ENCODE measurements at places on chromosomes 13 and 19. TPM values are rescaled to one million over a fixed set of nuclear protein-coding genes. Genes with fewer than 3 reads are reported as not detected.

The NFIX gene
- 22.4 TPM for total RNA-seq

The ZNF837 gene
- total RNA-seq: 1.2 TPM

The DZIP1 gene
- 33.8 TPM for total RNA-seq

The SHANK1 gene
- 7.6 TPM for total RNA-seq

The SLC5A5 gene
- not detected for total RNA-seq

The ZNF790 gene
- 9.2 TPM for total RNA-seq

The TTC9B gene
- not detected for total RNA-seq

The PCDH17 gene
- 9.4 TPM for total RNA-seq

The OR7C1 gene
- not detected for total RNA-seq

The NANOS3 gene
- total RNA-seq: not detected

The SPRYD7 gene
- 5.1 TPM for total RNA-seq

The COLGALT1 gene
- 131 TPM for total RNA-seq

The ZNF568 gene
- 10.4 TPM for total RNA-seq

The KCNJ14 gene
- total RNA-seq: 0.38 TPM

The FOSB gene
- total RNA-seq: 4.6 TPM

The AMER2 gene
- total RNA-seq: not detected

The FTL gene
- total RNA-seq: 5,527 TPM

The ELANE gene
- not detected for total RNA-seq

The TSSK6 gene
- total RNA-seq: 0.96 TPM

The C19orf67 gene
- not detected for total RNA-seq

The WDR87 gene
- not detected for total RNA-seq

The ZNF562 gene
- 31.6 TPM for total RNA-seq

The ZNF525 gene
- total RNA-seq: 6.9 TPM

The S1PR5 gene
- 4.6 TPM for total RNA-seq

The ZNF470 gene
- 6.3 TPM for total RNA-seq

The PDX1 gene
- not detected for total RNA-seq

The ZNF555 gene
- total RNA-seq: 5.2 TPM

The DLEU7 gene
- total RNA-seq: under 0.01 TPM

The KIR2DL1 gene
- not detected for total RNA-seq

The TSPAN16 gene
- total RNA-seq: not detected

The CALR3 gene
- total RNA-seq: not detected

The LGI4 gene
- under 0.01 TPM for total RNA-seq

The LYPD5 gene
- 2.8 TPM for total RNA-seq

The SEMA6B gene
- 0.58 TPM for total RNA-seq

The PPM1N gene
- 0.96 TPM for total RNA-seq

The PODNL1 gene
- 0.58 TPM for total RNA-seq

The DACH1 gene
- under 0.01 TPM for total RNA-seq

The DPF1 gene
- 0.28 TPM for total RNA-seq

The POSTN gene
- 1,285 TPM for total RNA-seq

The ZNF772 gene
- 21.5 TPM for total RNA-seq

The ZSCAN4 gene
- total RNA-seq: not detected

The CA11 gene
- total RNA-seq: 0.58 TPM

The ZNF112 gene
- total RNA-seq: 7.1 TPM

The GARIN5A gene
- total RNA-seq: not detected

The LGALS14 gene
- total RNA-seq: not detected

The KIR3DL1 gene
- total RNA-seq: not detected

The CLDN10 gene
- 0.28 TPM for total RNA-seq

The IGFL2 gene
- total RNA-seq: not detected

The MKNK2 gene
- 73.9 TPM for total RNA-seq

The ZNF45 gene
- 18.6 TPM for total RNA-seq

The ODAD3 gene
- 0.28 TPM for total RNA-seq

The ZNF675 gene
- 7.5 TPM for total RNA-seq

The EXOC3L2 gene
- 0.28 TPM for total RNA-seq

The GPR18 gene
- not detected for total RNA-seq

The ERICH6B gene
- not detected for total RNA-seq
